H1 (cell line): ENCODE measurements at places on chromosomes 3 and 15.
A peak's percentile ranks its signal among the peaks of the same experiment; 100 is the strongest.

GRCh38 chr3:9809239-9809614 is 835 bp upstream of the TTLL3 start:
- DNase-seq, result no peak

DNA sequence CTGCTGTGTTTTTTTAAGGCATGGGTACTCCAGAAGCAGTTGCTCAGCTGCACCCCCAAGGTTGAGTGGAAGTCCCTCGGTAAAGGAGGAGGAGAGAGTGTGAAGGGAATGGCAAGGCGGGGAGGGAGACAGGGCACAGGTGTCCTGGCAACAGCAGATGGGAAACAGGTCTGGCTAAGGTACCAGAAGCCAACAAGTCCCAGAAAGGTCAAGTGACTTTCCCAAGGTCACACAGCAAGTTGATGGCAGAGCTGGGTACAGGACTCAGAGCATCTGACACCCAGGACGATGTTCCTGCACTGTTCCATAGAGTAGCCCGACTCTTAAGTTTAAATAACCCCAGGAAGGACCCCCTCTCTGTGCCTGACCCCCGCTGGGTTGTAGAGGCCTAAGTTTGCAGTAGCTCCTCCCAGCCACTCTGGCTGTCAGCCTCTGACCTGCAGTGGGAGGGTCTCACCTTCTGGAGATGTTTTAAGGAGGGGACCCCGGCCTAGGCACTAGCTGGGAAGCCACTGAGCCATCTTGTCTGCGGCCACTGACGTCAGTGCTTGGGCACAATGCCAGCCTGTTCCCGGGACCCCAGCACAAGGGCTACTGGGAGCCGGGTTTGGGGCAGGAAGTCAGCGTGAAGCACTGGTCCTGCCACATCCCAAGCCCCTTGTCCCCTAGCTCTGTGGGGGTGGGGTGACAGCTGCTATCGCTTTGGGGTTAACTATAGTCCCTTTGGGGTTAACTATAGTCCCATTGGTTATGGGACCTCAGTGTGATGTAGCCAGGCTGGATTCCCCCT is 10.5 kb downstream of the CSK start:
- no peak for DNase-seq

GRCh38 chr3:185702262-185703225 is 116.4 kb downstream of the SENP2 start:
- DNase-seq, result no peak

GRCh38 chr15:76299786-76300185 is 11.5 kb downstream of the ETFA start:
- DNase-seq, result no peak

DNA sequence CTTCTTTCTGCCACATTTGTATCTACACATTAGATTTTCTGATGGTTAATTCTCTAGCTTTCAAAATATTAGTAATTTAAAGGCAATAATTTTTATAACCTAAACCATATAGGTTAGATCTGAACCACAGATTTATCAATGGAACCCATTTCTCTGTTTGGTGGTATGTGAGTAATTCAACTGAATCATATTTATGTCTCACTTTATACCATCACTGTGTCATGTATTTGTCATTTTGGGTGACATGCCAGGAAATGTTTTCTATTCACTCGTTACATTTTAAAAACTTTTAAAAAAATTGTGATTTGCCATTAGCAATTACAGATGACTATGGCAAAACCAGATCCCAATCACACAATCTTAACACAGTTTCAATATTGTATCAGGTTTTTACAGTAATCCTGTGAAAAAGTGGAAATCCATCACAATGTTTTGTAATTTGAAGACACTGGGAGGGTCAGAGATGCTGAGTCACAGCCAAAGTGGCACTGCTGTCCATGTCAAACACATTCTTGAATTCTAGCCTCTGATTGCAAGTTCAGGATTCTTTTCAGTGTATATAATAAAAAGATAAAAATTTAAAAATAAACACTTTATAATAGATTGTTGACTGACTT is 356.0 kb upstream of the RBMS3 start:
- no peak for DNase-seq

GRCh38 chr3:193520738-193521137 is 34.0 kb downstream of the ATP13A4 start:
- no peak for DNase-seq

GRCh38 chr3:175716446-175716845 is 857.3 kb downstream of the NAALADL2 start:
- no peak for DNase-seq

DNA sequence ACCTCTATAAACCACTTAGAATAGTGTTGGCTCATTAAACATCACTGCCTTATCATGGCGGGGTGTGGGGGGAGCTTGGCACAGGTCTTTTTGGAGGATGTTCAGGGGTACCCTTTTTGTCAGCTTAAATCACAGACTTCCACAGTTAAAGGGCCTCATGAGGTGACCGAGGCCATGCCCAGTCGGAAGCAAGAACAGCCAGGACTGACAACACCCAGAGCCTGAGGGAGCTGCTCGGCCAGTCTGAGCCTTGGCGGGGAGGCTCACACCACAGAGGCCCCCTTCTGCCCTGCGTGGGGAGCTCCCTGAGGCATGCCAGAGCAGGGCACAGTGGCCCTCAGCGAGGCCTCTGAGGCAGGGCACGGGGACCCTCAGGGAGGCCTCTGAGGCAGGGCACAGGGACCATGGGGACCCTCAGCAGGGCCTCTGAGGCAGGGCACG is 49.5 kb downstream of the UMPS start:
- no peak for DNase-seq

GRCh38 chr3:134260987-134261386 is 10.3 kb upstream of the RYK start:
- DNase-seq, result peak; percentile 51

DNA sequence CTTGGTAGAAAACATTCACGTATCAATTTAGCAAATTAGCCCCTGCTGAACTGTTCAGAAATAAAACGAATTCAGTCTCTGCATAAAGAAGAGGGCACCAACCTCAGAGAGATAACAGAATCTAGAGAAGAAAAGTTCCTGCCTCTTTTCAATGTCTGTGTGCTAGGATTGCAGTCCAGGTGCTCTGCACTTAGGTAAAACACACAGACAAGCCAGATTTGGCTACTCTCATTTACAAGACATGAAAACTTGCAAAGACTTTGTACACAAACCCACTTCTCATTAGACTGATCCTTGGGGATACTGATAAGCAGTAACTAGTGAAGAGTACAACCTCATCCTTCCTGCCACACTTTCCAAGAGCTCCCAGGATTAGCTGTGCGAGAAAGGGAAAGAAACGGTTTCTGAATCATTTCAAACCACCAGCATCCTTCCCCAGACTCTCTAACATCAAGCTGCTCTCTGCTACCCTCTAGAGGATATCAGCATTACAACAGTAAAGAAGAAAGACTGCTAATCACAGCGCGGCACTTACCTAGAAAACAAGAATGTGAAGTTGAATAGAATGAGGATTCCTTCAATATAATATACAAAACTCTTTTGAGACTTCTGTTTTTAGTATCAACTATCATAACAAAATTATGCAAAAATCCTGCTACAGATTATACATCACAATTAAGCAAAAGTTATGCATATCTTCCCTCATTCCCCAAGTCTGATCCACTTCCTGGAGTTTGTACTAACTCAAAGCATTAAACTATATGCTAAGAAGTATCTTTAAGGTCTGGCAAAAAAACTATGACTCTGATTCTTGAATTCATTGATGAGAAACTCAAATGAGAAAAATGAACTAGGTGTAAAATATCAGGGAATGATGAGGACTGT is 306.4 kb downstream of the MAGI1 start:
- no peak for DNase-seq

GRCh38 chr15:26287381-26287780 is 424.3 kb upstream of the ATP10A start:
- DNase-seq, result no peak
